Central memory CD8-positive, alpha-beta T cell (primary cell): ENCODE measurements at places on chromosomes 3 and 15.

- H3K27ac ChIP-seq: peak overlapping the region; percentile 87
- no peak for DNase-seq
- no peaks in the 10 kb centered on the region for H3K27me3 ChIP-seq
- H3K36me3 ChIP-seq: peaks cover 39% of the 10 kb centered on the region
These were observed 9.7 kb downstream of the TNFSF10 start for GRCh38 chr3:172513488-172513887.

DNA sequence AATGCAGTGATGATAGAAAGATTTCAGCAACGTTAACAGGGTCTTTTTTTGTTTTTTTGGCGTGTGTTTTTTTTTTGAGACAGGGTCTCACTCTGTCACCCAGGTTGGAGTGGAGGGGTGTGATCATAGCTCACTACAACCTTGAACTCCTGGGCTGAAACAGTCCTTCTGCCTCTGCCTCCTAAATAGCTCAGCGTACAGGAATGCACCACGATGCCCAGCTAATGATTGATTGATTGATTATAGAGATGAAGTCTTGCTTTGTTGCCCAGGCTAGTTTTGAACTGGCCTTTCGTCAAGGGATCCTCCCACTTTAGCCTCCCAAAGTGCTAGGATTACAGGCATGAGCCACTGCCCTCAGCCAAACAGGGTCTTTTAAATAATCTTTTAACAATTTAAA lies 7.0 kb downstream of the CHP1 start:
- no peak overlapping the region for H3K4me3 ChIP-seq
- H3K4me1 ChIP-seq: peaks cover 3% of the 10 kb centered on the region
- H3K27me3 ChIP-seq: no peaks in the 10 kb centered on the region
- H3K27ac ChIP-seq: no peak overlapping the region
- DNase-seq: no peak
- H3K36me3 ChIP-seq: peaks cover 11% of the 10 kb centered on the region

DNA sequence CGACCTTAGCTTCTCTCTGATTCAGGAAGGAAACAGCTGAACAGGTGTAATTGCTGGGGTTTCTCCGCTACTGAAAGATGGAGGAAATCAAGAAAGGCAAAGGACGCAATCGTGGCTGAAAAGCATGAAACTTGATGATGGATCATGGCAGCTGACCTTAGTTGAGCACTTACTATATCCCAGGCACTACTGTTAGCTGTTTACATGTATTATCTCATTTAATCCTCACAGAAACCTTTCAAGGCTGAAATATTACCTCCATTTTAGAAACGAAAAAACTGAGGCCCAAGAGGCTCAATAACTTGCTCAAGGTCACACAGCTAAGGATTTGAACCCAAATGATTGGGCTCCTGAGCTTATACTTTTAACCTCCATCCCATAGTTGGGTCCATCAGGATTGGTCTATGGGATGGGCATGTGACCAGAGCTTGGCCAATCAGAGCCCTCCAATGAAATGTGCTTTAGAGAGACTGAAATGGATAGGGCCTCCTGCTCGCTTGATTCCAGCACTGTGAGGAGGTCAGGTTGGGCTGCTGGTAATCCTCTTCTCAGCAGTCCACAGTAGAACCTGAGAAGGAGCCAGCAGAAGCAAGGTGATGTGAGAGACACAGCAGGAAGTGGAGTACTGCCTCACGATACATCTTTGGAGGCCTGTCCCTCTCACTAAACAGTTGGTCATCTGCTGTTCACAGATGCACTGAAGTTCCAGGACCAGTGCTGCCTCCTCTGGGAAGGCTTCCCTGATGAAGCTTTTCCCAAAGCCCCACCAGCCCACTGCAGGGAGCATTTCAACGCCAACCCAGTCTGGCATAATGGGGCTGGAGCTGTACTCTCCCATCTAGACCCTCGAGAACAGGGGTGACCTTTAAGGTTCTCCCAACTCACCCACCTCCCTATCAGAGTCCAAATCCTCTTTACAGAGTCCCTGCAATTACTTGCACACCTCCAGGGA lies 10.4 kb downstream of the CLN6 start:
- no peaks in the 10 kb centered on the region for H3K4me1 ChIP-seq
- DNase-seq: no peak
- no peaks in the 10 kb centered on the region for H3K27me3 ChIP-seq
- H3K36me3 ChIP-seq: peaks cover 8% of the 10 kb centered on the region

DNA sequence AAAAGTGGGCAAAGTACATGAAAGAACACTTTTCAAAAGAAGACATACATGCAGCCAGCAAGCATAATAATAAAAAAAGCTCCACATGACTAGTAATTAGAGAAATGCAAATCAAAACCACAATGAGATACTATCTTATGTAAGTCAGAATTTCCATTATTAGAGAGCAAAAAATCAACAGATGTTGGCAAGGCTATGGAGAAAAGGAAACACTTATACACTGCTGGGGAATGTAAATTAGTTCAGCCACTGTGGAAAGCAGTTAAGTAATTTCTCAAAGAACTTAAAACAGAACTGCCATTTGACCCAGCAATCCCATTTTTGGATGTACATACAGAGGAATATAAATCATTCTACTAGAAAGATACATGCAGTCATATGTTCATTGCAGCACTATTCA lies 360.7 kb downstream of the NSUN3 start:
- no peaks in the 10 kb centered on the region for H3K27me3 ChIP-seq
- H3K27ac ChIP-seq: no peak overlapping the region
- H3K4me3 ChIP-seq: no peak overlapping the region
- H3K4me1 ChIP-seq: no peaks in the 10 kb centered on the region

GRCh38 chr3:17466028-17466427 lies 276.4 kb downstream of the TBC1D5 start:
- no peaks in the 10 kb centered on the region for H3K4me1 ChIP-seq
- peaks cover 4% of the 10 kb centered on the region for H3K36me3 ChIP-seq

- no peaks in the 10 kb centered on the region for H3K4me1 ChIP-seq
- no peak overlapping the region for H3K4me3 ChIP-seq
- no peak for DNase-seq
- no peak overlapping the region for H3K27ac ChIP-seq
- H3K27me3 ChIP-seq: no peaks in the 10 kb centered on the region
- H3K36me3 ChIP-seq: no peaks in the 10 kb centered on the region
These were observed 127.7 kb downstream of the SAMMSON start for GRCh38 chr3:70127192-70127591.

- DNase-seq: no peak
- H3K36me3 ChIP-seq: no peaks in the 10 kb centered on the region
- no peaks in the 10 kb centered on the region for H3K4me1 ChIP-seq
These were observed 65.2 kb downstream of the CGGBP1 start for GRCh38 chr3:87993566-87993965.
